CD4-positive, alpha-beta memory T cell (primary cell): ENCODE measurements at places on chromosomes 1 and 21. TPM values are rescaled to one million over a fixed set of nuclear protein-coding genes. Genes with fewer than 3 reads are reported as not detected.

DNA sequence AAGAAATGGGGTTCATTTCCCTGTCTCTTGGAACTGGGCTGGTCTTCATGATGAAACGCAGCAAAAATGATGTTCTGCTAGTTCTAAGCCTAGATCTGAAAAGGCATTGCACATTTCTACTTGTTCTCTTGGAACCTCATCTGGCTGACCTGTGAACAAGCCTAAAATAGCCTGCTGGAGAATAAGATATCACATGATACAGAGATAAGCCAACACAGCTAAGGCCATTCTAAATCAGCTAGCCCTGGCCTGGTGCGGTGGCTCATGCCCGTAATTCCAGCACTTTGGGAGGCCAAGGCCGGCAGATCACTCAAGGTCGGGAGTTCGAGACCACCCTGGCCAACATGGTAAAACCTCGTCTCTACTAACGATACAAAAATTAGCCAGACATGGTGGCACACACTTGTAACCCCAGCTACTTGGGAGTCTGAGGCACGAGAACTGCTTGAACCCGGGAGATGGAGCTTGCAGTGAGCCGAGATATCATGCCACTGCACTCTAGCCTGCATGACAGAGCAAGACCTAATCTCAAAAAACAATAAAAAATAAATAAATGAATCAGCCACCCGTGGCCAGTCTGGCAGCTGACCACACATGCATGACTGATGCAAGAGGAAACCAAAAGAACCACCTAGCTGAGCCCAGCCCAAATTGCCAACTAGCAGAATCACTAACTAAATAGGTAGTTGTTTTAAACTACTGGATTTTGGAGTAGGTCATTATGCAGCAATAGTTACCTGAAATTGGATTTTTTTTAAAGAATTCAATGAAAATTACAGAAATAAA lies 18.0 kb downstream of the CD244 start:
- no peak for DNase-seq

DNA sequence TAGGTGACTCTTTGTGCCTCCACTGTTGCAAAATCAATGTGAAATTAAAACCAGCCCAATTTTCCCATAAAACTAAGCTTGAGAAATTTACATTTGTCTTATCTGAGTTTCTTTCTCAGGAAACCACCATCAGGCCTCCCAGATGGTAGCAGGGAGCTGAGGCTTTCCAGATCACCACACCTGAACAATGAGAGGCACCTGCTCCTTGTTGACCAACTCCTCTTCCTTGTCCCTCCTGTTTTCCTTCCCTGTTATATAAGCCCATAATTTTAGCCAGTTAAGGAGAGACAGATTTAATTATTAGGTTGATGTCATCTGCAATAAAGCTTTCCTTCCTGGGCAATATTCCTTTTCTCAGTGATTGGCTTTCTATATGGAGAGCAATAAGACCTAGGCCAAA lies 32.0 kb upstream of the C1orf185 start:
- no peak for DNase-seq

DNA sequence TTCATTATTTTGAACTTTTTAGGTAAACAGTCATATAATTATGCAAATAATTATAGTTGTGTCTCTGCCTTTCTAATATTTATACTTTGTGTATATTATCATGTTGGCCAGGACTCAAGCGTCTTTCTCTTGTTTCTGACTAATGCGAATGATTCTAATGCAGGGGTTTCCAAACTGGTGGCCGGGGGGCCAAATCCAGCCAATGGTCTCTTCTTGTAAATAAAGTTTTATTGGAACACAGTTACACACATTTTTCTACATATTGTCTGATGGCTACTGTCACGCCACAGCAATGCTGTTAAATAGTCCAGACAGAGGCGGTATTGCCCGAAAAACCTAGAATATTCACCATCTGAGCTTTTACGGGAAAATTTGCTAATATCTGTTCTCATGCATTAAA lies 8.9 kb upstream of the POFUT2 start:
- DNase-seq, result no peak

- peak; percentile 66 for DNase-seq
Measured at GRCh38 chr1:151905070-151905442, 4.3 kb downstream of the THEM4 start.

DNA sequence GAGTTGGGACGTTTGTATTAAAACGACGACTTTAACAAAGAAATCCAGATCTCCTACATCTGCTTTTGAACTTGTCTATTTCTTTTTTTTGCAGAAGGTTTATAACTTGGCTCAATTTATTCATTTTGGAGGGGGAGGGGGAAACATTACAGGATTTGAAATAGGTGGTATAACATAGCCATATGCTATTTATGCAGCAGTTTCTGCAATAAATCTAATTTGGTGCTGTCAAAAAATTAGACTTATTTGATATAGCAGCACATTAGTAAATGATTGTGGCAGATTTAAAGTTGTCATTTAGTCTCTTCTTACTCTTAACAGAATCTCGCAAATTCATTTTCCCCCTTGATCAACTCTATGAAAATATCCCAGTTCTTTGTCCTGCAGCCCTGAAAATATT lies 138.2 kb downstream of the SDCCAG8 start:
- DNase-seq, result no peak

- peak; percentile 8 for DNase-seq
Measured at GRCh38 chr1:21594935-21595897, 73.9 kb downstream of the RAP1GAP start.

DNA sequence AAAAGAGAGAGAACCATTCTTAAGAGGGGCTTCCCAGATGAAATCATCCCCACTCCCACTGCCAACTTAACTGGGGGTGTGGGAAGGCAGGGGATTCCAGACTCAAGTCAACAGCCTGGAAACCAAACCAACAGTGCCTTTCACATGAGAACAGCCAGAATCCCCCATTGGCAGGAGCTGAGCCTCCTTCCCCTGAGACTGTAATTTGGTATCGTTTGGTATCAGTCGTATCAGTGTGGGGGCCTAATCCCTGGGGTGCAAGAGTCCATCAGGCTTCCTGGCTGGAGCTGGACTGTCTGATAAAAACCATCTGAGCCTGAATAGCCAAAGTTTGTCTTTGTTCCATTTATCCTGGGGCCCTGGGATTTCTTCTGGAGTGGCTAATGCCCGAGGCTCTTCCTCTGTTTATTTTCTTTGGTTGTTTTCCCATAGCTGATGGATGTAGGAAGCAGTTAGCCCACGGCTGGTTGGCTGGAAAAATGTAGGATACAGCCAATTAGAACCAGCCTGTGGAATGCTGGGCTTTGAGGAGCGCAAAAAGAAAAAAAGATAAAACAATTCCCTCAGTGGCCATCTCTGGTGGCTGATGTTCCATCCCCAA lies 84.6 kb downstream of the LAMC2 start:
- DNase-seq, result no peak

DNA sequence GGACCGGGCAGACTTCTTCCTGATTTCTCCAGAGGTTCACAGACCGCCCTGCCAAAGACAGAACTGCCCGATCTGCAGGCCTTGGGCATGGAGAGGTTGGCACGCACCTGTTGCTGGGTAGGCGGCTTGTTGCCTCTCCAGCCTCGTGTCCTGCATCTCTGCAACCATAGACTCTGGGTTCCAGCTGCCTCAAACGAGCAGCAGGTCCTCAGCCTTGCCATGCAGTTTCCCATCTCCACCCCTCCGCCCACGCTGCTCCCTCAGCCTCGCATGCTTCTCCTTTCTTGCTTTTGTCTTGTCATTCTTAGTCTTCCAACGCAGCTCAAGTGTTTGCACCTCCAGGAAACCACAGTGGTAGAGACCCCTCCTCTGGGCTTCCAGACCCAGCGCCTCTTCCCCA lies 126.2 kb downstream of the LACTBL1 start:
- no peak for DNase-seq

GRCh38 chr1:55286856-55287602 lies 71.9 kb upstream of the USP24 start:
- no peak for DNase-seq

- DNase-seq, result no peak
Measured at GRCh38 chr1:19438516-19439195, 46.7 kb downstream of the CAPZB start.

DNA sequence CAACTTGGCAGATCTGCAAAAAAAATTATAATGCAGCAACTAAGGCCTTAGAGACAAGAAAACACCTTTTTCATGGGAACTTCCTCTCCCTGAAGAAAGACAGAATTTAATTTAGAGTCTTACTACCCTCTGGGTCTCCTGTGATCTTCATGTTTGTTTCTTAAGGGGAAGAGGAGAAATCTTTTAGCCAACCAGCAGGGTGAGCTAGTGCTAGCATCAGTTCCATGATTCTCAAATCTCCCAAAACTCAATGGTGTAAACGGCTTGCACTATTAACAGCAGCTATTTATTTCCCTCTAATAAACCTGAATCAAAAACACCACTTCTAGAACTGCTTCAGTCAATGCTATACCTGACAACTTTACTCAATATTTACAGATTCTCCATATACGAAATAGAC lies 3.8 kb downstream of the ZNF644 start:
- DNase-seq, result peak; percentile 25

DNA sequence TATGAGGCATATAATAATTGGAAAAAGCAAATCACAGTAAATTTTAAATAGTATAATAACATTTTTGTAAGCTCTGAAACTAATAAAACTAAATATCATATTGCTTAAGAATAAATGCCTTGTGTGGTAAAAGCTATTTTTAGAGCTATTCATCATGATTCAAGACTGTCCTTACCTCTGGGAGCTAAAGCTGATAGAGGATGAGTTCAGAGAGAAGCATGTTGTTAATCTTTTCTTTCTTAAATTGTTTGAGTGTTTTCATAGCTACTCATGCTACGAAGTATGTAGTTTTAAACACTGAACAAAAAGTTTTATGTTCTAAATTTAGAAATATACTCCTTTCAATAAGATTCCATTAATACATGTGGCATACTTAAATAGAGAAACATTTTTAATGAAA lies 30.5 kb downstream of the IFI16 start:
- no peak for DNase-seq

- no peak for DNase-seq
Measured at GRCh38 chr1:14039582-14040430, 339.8 kb downstream of the PRDM2 start.

DNA sequence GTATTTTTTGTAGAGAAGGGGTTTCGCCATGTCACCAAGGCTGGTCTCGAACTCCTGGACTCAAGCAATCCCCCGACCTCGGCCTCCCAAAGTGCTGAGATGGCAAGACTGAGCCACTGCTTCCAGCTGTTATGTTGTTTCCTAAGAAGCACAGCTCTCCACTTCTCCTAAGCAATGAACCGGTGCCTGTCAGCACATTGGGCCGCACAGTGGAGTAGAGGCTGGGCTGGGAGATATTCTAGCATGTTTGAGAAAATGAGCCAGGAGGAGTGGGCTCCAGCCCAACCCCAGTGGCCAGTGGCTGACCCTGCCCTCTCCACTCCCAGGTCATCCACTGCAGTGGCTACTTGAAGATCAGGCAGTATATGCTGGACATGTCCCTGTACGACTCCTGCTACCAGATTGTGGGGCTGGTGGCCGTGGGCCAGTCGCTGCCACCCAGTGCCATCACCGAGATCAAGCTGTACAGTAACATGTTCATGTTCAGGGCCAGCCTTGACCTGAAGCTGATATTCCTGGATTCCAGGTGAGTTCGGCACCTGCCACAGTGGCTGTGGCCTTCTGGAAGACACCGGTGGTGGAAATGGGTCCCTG lies 27.0 kb downstream of the SIM2 start:
- no peak for DNase-seq

GRCh38 chr1:203188686-203189232 lies 2.3 kb upstream of the CHI3L1 start:
- DNase-seq, result no peak

DNA sequence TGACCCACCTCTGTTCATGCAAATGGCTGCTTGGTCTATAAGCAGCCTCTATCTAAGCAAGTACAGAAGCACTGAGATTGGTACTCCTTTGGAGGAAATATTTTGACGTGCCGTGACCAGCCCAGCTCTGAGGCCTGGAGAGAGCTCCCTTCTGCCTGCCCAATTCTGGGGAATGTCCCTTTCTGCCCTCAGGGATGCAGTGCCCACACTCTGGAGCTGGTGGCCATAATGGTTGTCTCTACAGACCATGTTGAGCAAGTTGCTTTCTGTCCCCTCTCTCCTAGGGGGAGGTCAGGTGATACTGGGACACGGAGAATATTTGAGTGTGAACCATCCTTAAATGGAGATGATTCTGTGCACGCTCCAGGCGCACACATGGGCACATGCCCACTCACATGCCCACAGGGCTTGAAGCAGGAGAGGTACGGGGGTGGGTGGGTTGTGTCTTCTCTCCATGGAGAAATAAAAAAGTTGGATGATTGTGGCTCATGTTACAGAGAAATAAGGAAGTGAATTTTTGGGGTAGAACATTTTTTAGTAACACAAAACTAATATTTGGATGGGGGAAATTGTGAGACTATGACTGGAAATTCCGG lies 13.9 kb upstream of the ALPL start:
- DNase-seq, result no peak

DNA sequence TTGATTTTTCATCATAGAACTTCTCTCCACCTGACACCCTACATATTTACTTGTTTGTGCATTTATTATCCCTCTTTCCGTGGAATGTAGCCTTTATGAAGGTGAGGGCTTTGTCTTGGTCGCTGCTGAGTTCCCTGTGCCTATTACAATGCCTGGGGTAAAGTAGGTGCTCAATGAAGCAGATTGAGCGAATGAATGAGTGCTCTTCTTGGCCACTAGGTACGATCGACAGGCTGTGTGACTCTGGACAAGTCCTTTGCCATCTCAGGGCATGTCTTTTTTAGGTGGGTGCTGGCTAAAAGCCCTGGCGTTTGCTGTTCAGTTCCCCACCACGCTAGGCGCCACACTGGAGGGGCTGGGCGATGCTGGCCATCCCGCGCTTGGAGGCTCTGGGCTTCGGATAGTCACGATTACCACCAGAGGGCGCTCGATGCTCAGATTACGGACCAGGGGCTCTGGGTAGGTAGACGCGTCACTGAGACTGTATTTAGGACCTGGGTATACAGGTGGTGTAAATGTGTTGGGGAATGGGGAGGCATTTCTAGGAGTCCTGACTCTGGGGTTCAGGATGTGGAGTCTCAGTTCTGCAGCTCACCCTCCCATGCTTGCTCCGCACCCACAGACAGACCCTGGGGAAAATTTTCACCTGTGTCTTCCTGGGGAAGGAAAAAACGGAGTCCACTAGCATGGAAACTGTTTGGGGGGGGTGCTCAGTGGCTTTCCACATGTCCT lies 71.0 kb upstream of the CSF3R start:
- peak; percentile 52 for DNase-seq

- no peak for DNase-seq
Measured at GRCh38 chr1:53026254-53026653, 35.8 kb upstream of the PODN start.

DNA sequence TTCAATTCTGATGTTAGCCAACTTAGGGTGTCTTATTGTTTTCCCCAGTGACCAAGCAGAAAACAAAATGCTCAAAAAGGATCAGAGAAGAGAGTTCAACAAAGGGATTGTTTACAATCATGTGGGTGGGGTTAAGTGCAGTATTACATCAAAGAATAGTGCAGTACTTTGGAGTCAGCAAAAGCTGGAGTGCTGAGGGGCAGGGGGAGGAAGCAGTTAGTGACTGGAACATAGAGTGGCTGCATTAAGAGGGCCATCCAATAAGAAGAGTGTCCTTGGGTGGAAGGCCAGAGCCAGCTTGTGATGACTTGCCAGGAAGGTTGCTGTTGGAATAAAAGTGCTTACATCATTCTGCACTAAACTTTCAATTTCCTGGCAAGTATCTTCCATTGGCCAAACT lies 175.5 kb downstream of the CYYR1 start:
- no peak for DNase-seq

The IL19 gene
- not detected for total RNA-seq

The CRNN gene
- not detected for total RNA-seq

The UBL4B gene
- not detected for total RNA-seq

The MARK1 gene
- not detected for total RNA-seq

The SDC3 gene
- total RNA-seq, result 0.64 TPM

The S100A10 gene
- 231 TPM for total RNA-seq

The LMOD1 gene
- not detected for total RNA-seq

The MNDA gene
- total RNA-seq, result 0.50 TPM
